HFFc6 (cell line): ENCODE measurements at places on chromosomes 3 and 15. TPM values are rescaled to one million over a fixed set of nuclear protein-coding genes. Genes with fewer than 3 reads are reported as not detected.

FHIT gene
- total RNA-seq = 0.23 TPM in 1 of 2 replicates, not detected in the other

NR2E3 gene
- not detected in 2 replicates for total RNA-seq

ZDHHC19 gene
- not detected in 3 replicates for total RNA-seq

ZKSCAN7 gene
- total RNA-seq = 0.56 to 1.3 TPM (median 1.1 TPM) in 3 replicates

GDPGP1 gene
- total RNA-seq = 5.0 to 5.3 TPM (median 5.3 TPM) in 3 replicates

LTK gene
- 0.16 to 1.8 TPM (median 0.24 TPM) in 3 replicates for total RNA-seq

OSBPL10 gene
- total RNA-seq = 7.3 to 8.9 TPM (median 7.6 TPM) in 3 replicates

UBP1 gene
- 66.8 to 72.0 TPM (median 70.5 TPM) in 3 replicates for total RNA-seq

CYP1A1 gene
- not detected in 3 replicates for total RNA-seq

POLQ gene
- 4.4 to 7.7 TPM (median 7.6 TPM) in 3 replicates for total RNA-seq

BMF gene
- total RNA-seq = 0.15 to 0.75 TPM (median 0.56 TPM) in 3 replicates

SCAANT1 gene
- total RNA-seq = not detected in 3 replicates

DZIP1L gene
- 8.6 to 9.9 TPM (median 9.0 TPM) in 3 replicates for total RNA-seq

ATP13A5 gene
- total RNA-seq = not detected in 2 replicates

SEMA5B gene
- total RNA-seq = not detected in 3 replicates

DPH6 gene
- total RNA-seq = 9.9 to 13.6 TPM (median 10.8 TPM) in 3 replicates

ADAMTS17 gene
- total RNA-seq = not detected in 3 replicates

ANKUB1 gene
- not detected in 3 replicates for total RNA-seq

ARPIN gene
- total RNA-seq = 5.9 to 9.3 TPM (median 7.7 TPM) in 3 replicates

SLC30A4 gene
- 8.1 to 10.2 TPM (median 8.7 TPM) in 3 replicates for total RNA-seq

TMEM207 gene
- total RNA-seq = not detected in 3 replicates

LRTM1 gene
- total RNA-seq = not detected in 2 replicates

ACSBG1 gene
- not detected in 3 replicates for total RNA-seq

HYAL1 gene
- total RNA-seq = 0.21 to 0.38 TPM in 2 of 3 replicates, not detected in the other

NRG4 gene
- total RNA-seq = not detected in 3 replicates

TM6SF1 gene
- 0.45 TPM in 1 of 3 replicates, not detected in the others for total RNA-seq

PXK gene
- 15.2 to 21.6 TPM (median 16.3 TPM) in 3 replicates for total RNA-seq

ZWILCH gene
- 18.5 to 24.5 TPM (median 23.6 TPM) in 3 replicates for total RNA-seq

PTPN23 gene
- total RNA-seq = 43.9 to 50.0 TPM (median 46.1 TPM) in 3 replicates

GHRL gene
- total RNA-seq = not detected in 2 replicates

ZNF501 gene
- total RNA-seq = 1.1 to 1.7 TPM (median 1.6 TPM) in 3 replicates

SAXO2 gene
- 1.1 to 1.4 TPM (median 1.3 TPM) in 3 replicates for total RNA-seq

LRRC15 gene
- total RNA-seq = 118 to 189 TPM (median 126 TPM) in 3 replicates

ABI3BP gene
- 12.9 to 27.1 TPM (median 15.2 TPM) in 3 replicates for total RNA-seq

IGSF10 gene
- total RNA-seq = 0.13 TPM in 1 of 3 replicates, not detected in the others

LMOD3 gene
- total RNA-seq = not detected in 3 replicates

SH3GL3 gene
- total RNA-seq = not detected in 2 replicates

GPR176 gene
- total RNA-seq = 169 to 193 TPM (median 171 TPM) in 3 replicates

CPB1 gene
- not detected in 3 replicates for total RNA-seq

PLSCR2 gene
- not detected in 2 replicates for total RNA-seq

GOLGA6D gene
- not detected in 3 replicates for total RNA-seq

PFKFB4 gene
- total RNA-seq = 7.5 to 10.7 TPM (median 9.4 TPM) in 3 replicates

CPN2 gene
- total RNA-seq = 0.18 to 0.41 TPM (median 0.35 TPM) in 3 replicates

RHCG gene
- total RNA-seq = not detected in 2 replicates

OIP5 gene
- total RNA-seq = 3.1 and 7.2 TPM in 2 replicates

PPP2R3A gene
- total RNA-seq = 18.4 and 24.0 TPM in 2 replicates

GPR87 gene
- not detected in 2 replicates for total RNA-seq

ADCY5 gene
- 0.09 and 0.18 TPM in 2 replicates for total RNA-seq

ASB14 gene
- total RNA-seq = not detected in 3 replicates

SUCNR1 gene
- not detected in 3 replicates for total RNA-seq
